GM23248 (cell line): ENCODE measurements at places on chromosomes 6 and 20. TPM values are rescaled to one million over a fixed set of nuclear protein-coding genes. Genes with fewer than 3 reads are reported as not detected.

Gene C20orf141
- not detected in 2 replicates for total RNA-seq

Gene PTCRA
- not detected in 2 replicates for total RNA-seq

GRCh38 chr6:69816569-69816968, 19.8 kb upstream of the LMBRD1 start:
- DNase-seq = no peak

DNA sequence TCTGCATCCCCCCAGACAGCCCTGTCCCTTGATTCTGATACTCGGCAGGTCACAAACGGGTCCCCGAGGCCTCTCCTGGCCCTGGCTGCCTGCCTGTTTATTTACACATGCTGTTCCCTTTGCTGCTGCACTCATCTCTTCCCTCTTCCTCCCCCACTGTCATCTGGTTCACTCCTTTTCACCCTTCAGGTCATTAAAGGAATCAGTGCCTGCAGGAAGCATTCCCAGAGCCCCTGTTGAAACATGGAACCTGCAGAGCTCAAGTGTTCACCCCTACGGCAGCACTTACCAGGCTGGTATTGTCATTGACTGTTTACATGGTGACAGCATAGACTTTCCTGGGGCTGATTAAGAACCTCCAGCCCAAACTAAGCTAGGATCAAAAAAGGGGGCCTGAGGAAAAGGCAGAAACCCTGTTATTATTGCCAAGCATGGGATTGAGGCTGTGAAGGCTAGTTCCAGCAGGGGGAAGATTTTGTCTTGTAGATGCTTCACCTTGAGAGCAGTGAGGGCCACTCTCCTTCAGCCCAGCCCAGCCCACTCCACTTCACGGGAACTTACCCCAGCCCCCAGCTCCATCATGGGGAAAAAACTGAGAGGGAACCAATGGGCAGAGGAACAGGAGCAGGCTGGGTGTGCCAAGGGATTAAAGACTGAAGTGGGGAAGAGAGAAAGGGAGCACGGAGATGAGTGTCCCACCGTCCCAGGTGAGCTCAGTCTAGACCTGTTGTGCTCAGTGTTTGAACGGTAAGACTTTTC, 73.2 kb downstream of the JPH2 start:
- DNase-seq = no peak

DNA sequence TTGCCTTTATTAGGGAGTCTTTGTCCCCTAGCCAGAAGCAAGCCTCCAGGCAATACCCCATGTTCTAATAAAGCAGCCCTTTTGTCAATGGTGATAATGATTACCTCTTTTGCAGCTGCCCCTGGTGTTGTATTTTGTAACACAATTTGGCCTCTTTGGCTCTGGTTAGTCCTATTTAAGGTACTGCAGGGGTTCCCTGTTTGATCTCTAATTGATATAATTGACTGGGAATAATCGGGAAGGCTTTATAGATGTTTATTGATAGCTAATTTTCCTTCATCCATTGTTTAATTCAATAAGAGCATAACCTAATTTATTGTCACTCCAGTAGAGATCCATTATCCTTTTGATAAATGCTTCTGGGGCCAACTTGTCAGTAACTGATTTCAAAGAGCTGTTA, 537.2 kb downstream of the PKHD1 start:
- DNase-seq = no peak

GRCh38 chr6:162478192-162478671, 249.3 kb downstream of the PRKN start:
- no peak for DNase-seq
